ENCODE measurements at places on chromosomes 7 and 10. TPM values are rescaled to one million over a fixed set of nuclear protein-coding genes. Genes with fewer than 3 reads are reported as not detected.

RPP30 gene
- total RNA-seq = 56.6 TPM

- DNase-seq = peak; percentile 25
Measured at GRCh38 chr10:30806850-30807249, 177.3 kb upstream of the LYZL2 start.

GRCh38 chr7:44808914-44809393 is 12.5 kb downstream of the PPIA start:
- no peak for DNase-seq

AOC1 gene
- not detected for total RNA-seq

DNA sequence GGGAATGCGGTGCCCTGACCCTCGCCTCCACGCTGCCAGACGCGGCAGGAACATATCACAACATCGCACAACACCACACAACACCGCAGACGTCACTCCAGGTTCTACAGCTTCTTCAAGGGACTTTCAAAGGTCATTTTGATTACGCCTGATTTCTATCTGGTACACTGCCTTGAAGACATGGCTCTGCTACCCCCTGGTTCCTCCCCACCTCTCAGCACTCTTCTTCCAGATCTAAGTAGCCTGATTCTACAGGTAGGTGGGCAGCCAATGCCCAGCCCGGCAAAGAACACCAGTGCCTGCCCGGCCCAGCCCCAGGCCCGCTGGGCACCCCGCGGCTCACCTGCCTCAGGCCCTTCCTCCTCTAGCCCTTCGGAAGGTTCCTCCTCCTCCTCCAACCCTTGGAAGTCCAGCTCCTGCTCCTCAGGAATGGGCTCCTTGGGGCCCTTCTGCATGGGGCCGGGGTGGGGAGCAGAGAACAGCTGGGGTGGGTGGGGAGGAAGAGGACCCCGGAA is 8.4 kb downstream of the GIGYF1 start:
- DNase-seq = no peak
